ENCODE measurements at places on chromosomes 1 and 21. TPM values are rescaled to one million over a fixed set of nuclear protein-coding genes. Genes with fewer than 3 reads are reported as not detected.

Gene TNFRSF18
- total RNA-seq, result not detected

Gene KIAA1614
- total RNA-seq, result 15.4 TPM

Gene C1orf226
- 0.49 TPM for total RNA-seq

Gene RASAL2
- 53.7 TPM for total RNA-seq

Gene CFAP126
- not detected for total RNA-seq

Gene AQP10
- total RNA-seq, result not detected

Gene LCE1F
- total RNA-seq, result not detected

Gene CCDC27
- not detected for total RNA-seq

Gene VWA1
- total RNA-seq, result 3.4 TPM

Gene CA6
- total RNA-seq, result not detected

Gene KRTAP19-3
- total RNA-seq, result not detected

Gene KIFAP3
- 60.4 TPM for total RNA-seq

Gene HNRNPCL4
- total RNA-seq, result not detected

Gene GJB5
- total RNA-seq, result not detected

Gene C1orf185
- total RNA-seq, result not detected

Gene FCRL6
- not detected for total RNA-seq

Gene HMCN1
- 427 TPM for total RNA-seq

Gene FALEC
- total RNA-seq, result not detected

Gene CLCNKB
- 0.32 TPM for total RNA-seq

Gene KCNA10
- not detected for total RNA-seq

Gene NES
- total RNA-seq, result 28.2 TPM

Gene MIGA1
- total RNA-seq, result 15.5 TPM

Gene FMO5
- total RNA-seq, result 2.9 TPM

Gene CFHR2
- not detected for total RNA-seq

Gene TNFRSF25
- 2.8 TPM for total RNA-seq

Gene PFDN2
- 10.7 TPM for total RNA-seq

Gene CRYBG2
- not detected for total RNA-seq

Gene NHLH1
- 0.12 TPM for total RNA-seq

Measured in hair follicle dermal papilla cell (primary cell).